ENCODE measurements at places on chromosomes 2 and 18.
A peak's percentile ranks its signal among the peaks of the same experiment; 100 is the strongest.

GRCh38 chr2:20111311-20112131, 60.1 kb upstream of the LAPTM4A start:
- no peak for DNase-seq

DNA sequence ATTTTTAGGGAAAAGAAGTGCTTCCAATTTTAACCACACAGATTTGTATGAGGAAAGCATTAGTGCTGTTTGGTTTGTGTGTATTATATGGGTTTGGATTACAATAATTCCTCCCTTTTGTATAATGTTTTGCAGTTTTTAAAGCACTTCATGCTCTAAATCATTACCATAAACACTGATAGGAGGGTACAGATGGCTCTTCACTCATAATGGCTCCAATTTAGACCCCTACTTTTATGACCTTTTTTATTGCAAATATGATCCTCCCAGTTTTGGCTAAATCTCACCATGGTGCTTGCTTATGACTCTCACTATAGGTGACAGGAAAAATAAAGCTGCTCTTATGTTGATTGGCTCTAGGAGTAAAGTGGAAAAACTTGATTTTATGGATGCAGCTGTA, 23.8 kb upstream of the TMEM17 start:
- no peak for DNase-seq

DNA sequence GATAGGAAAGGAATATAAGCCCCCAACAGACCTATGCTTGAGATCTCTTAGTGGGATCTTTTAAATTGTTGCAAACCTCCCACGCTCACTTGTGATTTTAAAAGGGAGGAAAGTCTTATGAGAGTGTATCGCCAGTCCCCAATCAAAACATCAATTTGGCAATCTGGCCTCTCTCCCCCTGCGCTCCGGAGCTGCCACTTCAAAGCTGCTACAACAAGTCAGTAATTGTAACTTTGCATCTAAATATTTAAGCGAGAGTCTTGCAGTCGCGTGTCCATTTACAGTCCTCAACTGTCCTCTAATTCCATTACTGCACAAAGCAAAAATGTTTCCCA, 8.4 kb downstream of the PAX3 start:
- no peak for DNase-seq

DNA sequence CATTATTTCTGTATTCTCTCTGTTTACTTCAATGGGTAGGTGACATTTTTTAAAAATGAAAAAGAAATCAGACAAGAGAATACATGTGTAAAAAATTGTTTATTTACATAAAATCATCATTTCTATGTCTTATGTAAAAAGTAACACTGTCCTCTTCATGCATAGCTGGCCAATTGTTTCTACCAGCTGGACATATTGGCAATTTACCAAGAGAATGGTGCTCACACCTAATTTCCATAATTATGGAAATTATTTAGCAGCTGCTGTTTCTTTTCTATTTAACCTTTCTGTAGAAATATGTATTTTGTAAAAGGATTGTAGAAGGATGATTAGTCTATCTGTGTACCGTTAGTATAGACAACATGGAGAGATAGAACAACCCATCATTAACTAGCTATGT, 791.9 kb downstream of the TRIB2 start:
- no peak for DNase-seq

- DNase-seq: no peak
Measured at GRCh38 chr18:42520138-42520537, 565.1 kb downstream of the PIK3C3 start.

- no peak for DNase-seq
Measured at GRCh38 chr18:9865764-9866490, 19.8 kb upstream of the TXNDC2 start.

DNA sequence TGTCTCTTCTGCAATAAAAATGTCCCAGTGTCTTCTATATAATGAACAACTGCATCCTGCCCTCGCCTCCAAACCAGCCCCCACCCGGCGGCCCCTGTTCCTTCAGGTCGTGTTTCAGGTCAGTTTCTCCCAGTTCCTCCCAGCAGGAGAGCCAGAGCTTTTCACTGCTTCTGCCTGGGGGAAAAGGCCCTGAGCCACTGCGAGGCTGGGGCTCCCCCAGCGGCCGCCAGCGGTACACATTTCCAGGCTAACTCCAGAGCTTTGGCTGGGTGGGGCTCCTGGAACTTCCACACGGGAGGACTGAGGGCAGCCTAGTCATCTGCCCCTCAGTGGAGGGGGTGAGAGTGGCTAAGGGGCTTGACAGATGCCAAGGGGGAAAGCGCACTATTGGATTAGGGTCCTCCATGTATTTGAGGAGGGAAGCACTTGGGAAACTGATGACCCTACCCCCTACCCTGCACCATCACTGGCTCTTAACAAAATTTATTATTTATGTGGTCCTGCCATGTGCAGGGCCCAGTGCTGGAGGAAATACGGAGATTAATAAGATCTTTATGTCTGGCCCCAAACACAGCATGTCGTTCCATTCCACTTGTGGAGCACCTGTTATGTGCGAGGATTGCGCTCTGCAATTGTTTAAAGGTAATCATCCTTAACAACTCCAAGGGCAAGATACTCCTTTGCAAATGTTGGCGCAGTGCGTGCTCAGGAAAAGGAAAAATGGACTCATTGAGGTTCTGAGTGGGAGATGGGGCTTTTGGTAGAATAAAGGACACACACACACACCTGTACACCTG, 17.3 kb upstream of the CYS1 start:
- DNase-seq: peak; percentile 65

DNA sequence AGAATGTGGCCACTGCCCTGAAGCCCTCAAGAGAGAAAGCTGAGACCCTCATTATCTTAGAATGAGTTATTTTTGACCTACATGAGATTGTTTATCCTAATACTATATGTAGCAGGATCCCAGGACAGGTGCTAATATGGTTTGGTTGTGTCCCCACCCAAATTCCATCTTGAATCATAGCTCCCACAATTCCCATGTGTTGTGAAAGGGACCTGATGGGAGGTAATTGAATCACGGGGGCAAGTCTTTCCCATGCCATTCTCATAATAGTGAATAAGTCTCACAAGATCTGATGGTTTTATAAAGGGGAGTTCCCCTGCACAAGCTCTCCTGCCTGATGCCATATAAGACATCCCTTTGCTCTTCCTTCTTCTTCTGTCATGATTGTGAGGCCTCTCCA, 76.8 kb downstream of the CCBE1 start:
- DNase-seq: no peak
